AG09309 (cell line): ENCODE measurements at places on chromosomes 4 and X.

GRCh38 chr4:19368800-19369199, 882.9 kb upstream of the SLIT2 start:
- no peak for DNase-seq

DNA sequence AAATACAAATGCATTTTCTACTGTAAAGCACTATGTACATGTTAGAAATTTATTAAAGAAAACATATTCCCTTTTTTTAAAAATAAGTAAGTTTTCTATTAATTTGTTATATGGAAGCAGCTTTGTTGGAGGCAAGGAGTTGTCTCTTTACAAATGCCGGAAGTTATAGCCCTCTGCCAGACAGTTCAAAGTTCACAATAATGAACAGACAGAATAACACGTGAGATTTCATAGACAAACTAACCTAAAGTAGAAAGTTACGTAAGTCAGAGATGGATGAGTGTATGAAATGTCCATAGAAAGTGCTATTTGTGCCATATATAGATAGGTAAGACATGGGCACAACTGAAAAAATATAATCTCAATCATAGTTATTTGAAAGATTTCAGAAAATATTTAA, 43.9 kb upstream of the NEIL3 start:
- no peak for DNase-seq

DNA sequence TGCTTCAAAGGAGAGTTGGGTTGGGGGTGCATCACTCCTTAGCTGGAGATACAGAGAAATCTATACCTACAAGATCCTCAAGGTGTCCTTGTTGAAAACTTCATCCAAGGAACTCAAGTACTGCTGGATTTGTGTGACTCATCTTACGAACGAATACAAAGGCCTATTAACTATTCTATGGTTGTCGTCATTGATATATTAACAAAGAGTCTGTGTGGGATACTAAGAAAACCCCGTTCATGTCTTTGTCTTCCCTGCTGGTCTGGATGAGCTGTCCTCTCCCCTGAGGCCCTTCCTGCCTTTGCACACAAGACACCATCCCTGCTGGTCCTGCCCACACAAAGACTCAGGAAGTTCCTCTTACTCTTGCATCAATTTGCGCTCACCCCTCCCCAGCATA, 54.9 kb upstream of the IRF2 start:
- no peak for DNase-seq

DNA sequence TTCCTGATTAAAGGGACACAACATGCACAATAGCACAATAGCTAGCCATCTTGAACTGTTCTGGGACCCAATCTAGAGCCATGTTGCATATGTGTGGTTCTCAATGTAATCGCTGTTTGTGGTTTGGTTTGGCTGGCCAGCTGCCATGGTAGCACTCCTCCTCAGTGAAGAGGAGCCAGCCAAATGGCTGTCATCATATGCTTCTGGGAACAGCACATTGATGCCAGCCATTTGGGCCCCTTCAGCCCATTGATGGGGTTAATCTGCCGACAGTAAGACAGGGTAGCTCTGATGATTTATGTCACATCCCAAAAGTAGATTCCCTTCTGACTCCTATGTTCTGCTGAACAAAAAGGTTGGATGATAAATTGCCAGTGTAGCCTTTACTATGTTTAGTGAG, 48.5 kb downstream of the AWAT2 start:
- DNase-seq, result no peak

DNA sequence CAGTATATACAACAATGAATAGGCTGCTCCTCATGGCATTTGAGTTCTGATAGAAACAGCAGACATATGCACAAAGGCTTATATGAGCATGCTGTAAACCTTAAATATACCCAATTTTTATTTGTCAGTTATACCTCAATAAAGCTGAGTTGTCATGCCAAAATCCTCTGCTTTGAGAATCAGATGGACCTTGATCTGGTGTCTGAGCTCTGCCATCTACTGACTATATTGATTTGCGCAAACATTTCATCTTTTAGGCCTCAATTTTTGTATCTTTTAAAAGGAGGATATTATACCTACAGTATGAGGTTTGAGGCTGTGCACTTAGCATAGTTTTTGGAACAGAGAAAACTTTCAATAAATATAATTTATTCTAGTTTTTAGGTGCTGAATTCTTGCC, 85.2 kb downstream of the PRRG1 start:
- no peak for DNase-seq

DNA sequence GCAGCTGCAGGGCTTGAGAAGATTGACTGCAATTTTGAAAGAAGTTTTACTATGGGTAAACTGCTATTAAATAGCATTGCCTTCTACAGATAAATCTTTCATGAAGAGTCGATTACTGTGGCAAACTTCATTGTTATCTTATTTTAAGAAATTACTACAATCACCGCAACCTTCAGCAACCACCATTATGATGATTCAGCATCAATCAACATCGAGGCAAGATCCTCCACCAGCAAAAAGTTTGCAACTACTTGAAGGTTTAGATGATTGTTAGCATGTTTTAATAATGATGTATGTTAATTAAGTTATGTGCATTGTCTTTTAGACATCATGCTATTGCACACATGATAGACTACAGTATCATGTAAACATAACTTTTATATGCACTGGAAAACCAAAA, 1511.0 kb downstream of the FSTL5 start:
- no peak for DNase-seq

DNA sequence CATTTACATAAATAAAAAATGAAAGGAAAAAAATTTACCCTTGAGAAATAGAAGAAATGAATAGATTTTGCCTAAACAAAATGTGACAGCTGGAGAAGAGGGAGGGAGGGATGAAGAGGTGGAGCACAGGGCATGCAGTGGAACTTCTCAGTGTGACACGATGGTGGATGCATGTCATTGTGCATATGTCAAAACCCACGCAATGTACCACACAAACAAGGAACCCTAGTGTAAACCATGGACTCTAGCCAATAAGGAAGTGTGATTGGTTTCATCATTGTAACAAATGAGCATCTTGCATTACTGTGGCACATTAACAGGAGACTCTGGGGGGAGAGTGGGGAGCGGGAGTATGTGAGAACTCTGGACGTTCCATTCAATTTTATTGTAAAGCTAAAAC, 58.6 kb downstream of the GATB start:
- no peak for DNase-seq

DNA sequence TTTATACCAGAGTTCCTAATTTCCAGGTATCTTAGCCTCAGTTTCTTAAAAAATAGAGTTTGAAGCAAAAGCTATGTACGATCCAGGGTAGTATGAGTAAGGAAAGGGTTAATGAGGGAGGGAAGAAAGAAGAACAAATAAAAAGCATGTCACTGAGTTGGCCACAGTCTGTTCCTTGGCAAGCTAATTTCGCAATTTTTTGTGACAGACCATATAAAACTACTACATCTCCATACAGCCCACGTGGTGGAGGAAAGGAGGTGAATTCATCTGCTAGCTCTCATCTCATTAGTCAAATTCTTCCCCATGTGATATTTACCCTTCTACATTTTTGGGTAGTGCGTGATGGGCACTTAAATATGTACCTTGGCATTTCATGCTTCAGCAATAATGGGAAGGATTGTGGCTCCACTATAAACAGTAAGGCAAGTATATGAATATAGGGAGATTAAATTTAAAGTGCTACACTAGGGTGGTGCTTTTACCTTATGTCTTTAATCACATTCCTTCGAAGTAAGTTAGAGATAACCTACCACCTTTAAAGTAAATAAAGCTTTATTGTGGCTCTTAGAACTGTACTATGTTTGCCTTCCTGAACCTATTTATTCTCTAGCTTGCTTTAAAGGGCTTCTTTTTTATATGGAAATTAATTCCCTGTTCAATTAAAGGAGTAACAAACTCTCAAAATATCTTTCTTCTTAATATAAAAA, 102.1 kb upstream of the VAMP7 start:
- DNase-seq, result no peak

DNA sequence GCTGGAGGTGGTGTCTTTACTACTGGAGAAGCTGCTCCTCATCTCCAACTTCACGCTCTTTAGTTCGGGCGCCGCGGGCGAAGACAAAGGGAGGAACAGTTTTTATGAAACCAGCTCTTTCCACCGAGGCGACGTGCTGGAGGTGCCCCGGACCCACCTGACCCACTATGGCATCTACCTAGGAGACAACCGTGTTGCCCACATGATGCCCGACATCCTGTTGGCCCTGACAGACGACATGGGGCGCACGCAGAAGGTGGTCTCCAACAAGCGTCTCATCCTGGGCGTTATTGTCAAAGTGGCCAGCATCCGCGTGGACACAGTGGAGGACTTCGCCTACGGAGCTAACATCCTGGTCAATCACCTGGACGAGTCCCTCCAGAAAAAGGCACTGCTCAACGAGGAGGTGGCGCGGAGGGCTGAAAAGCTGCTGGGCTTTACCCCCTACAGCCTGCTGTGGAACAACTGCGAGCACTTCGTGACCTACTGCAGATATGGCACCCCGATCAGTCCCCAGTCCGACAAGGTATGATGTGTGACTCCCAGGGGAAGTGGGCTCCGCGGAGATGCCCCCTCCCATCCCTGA, 634 bp downstream of the LRAT start:
- no peak for DNase-seq

DNA sequence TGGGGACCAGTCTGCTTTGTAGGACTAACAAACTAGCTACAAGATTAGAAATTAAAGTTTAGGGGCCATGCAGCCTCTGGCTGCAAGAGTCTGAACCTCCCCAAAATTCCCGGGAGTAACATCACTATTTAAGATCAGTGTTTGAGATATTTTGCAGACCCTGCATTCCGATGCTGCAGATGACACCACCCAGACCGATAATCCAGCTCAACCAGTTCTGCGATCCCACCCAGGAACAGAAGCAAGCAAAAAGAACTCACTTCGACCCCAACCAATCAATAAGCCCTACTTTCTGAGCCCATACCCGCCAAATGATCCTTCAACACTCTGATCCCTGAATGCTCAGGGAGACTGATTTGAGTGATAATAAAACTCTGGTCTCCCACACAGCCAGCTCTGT, 877.8 kb downstream of the FAT4 start:
- DNase-seq, result no peak

GRCh38 chr4:173912384-173912783, 371.1 kb downstream of the FBXO8 start:
- DNase-seq, result no peak

- DNase-seq, result no peak
Measured at GRCh38 chr4:164438321-164438720, 315.6 kb upstream of the SMIM31 start.

- DNase-seq, result no peak
Measured at GRCh38 chrX:137432609-137433008, 133.3 kb upstream of the ZIC3 start.
